ENCODE measurements at places on chromosomes 2 and 18. TPM values are rescaled to one million over a fixed set of nuclear protein-coding genes. Genes with fewer than 3 reads are reported as not detected.
A peak's percentile ranks its signal among the peaks of the same experiment; 100 is the strongest.

The LONRF2 gene
- total RNA-seq = 7.6 TPM

- DNase-seq = no peak
Observed at GRCh38 chr2:55163274-55163721, 68.8 kb downstream of the CLHC1 start.

GRCh38 chr18:48167897-48168253, 237.4 kb upstream of the SMAD2 start:
- peak; percentile 59 for DNase-seq

The DNPEP gene
- 113 TPM for total RNA-seq

The CXCR1 gene
- total RNA-seq = not detected
